Amygdala (tissue), 56 donors: ENCODE measurements at places on chromosomes 3 and 15.

DNA sequence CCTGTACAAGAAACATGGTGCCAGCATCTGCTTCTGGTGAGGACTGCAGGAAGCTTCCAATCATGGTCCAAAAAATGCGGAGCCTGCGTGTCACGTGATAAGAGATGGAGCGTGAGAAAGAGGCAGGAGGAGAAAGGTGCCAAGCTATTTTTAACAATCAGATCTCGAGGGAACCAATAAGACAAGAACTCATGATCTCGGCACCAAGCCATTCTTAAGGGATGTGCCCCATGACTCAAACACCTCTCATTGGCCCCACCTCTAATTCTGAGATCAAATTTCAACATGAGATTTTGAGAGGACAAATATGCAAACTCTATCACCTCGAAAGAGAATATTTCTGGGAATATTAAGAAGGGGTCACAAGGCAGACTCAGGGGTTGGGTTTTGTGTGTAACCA lies 107.2 kb downstream of the PYDC2 start:
- no peak for DNase-seq

GRCh38 chr15:96395687-96396086 lies 65.2 kb downstream of the NR2F2 start:
- DNase-seq, result no peak

GRCh38 chr15:67781907-67782690 lies 43.2 kb upstream of the SKOR1 start:
- no peak for DNase-seq

DNA sequence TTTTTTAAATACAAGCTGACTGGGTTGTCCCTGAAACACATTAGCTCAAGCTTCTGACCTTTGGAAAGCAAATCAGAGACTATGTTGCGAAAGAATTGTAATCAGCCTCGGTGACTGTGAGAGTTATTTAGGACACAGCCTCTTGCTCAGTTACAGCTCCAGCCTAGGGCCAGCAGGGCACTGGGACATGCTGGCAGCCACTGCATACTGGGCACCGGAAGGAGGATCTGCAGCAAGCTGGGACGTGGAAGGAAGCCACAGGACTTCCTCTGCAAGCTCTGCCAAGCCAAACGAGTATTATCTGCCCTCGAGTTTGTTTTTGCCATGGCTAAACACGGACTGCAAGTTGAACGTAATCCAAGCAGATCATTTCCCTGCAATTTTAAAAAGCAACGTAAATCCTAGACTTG lies 24.4 kb upstream of the COPG1 start:
- DNase-seq, result peak; percentile 40

DNA sequence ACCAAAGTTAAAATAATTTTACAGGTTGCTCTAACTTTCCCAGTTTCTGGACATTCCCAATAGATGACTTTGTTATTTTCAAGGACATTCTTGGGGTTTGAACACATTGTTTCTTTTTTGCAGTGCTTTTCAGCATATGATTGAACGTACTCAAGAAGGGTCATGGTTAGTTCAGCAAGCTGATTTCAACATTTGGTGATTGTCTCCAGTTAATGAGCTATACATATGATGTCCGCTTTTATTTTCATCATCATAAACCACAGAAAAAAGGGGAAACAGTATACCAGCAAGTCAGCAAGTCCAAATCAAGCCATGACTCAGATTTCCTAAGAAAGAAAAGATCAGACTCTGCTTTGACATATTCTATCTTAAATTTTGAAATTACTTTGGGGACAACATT lies 69.4 kb downstream of the B3GALNT1 start:
- DNase-seq, result no peak

DNA sequence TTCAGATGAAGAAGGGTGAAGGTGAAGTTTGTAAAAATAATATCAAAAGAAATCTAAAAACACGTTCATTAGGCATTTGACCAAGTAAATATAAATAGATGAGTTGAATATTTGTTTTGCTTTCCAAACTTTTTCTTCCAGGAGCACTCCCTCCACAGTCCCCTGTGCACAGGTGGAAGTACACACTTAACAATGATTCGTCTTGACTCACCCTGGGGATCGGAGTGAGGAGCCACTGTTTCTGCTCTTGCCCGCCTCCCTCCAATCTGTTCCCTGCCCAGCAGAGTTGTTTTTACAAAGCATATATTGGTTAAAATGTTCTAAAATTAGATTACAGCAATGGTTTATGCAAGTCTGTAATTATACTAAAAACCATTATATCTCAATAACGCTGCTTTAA lies 175.1 kb downstream of the PTPRG start:
- DNase-seq, result no peak

GRCh38 chr3:156586905-156587759 lies 32.2 kb upstream of the SSR3 start:
- no peak for DNase-seq

- no peak for DNase-seq
These were observed 33.2 kb downstream of the SIDT1 start for GRCh38 chr3:113565555-113565954.

DNA sequence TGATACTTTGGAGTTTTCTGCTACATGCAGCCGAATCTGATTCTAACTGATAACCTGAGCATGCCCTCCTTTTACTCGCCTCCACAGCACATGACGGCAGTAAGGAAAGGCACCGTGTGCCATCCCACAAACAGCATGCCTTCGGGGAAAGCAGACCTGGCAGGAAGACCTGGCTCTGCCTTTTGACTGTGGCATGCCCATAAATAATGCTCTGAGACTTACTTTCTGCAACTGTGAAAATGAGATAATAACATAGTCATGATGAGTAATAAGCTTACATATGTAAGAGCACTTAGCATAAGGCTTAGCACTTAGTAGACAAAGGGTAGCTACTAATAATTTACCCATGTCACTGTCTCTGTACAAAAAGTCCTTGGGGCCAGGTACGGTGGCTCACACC lies 32.9 kb downstream of the MTHFS start:
- DNase-seq, result no peak

GRCh38 chr15:44366971-44367370 lies 60.5 kb upstream of the CTDSPL2 start:
- no peak for DNase-seq

GRCh38 chr3:49171119-49171774 lies at the start of gene KLHDC8B:
TSS of gene KLHDC8B (plus strand) at chr3:49171598. CDS start at chr3:49172770, 1,172 bp downstream.
- DNase-seq, result peak; percentile 63

- no peak for DNase-seq
These were observed 1.8 kb upstream of the GPR15 start for GRCh38 chr3:98529856-98530459.

- DNase-seq, result no peak
These were observed 16.9 kb downstream of the VPS18 start for GRCh38 chr15:40911141-40911540.

GRCh38 chr3:50156549-50157493 lies 1.7 kb downstream of the SEMA3F start:
- no peak for DNase-seq

DNA sequence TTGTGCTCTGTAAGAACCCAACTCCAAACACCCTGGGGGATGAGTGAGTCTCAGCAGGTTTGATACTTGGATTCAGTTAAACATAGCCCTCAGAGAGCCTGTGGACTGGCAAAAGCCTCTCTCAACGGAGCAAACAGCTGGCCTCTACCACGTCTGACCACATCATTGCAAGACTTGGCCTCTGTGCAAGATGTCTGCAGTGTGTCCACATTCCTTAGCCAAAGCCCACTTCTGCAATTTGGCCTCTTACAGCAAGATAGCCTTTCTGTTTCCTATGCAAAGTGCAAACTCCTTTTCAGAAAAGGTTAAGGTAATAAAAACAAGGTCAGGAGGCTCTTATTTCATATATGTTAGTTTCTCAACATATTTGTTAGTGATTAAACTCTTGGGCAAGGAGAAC lies 27.9 kb downstream of the FBN1 start:
- DNase-seq, result no peak

DNA sequence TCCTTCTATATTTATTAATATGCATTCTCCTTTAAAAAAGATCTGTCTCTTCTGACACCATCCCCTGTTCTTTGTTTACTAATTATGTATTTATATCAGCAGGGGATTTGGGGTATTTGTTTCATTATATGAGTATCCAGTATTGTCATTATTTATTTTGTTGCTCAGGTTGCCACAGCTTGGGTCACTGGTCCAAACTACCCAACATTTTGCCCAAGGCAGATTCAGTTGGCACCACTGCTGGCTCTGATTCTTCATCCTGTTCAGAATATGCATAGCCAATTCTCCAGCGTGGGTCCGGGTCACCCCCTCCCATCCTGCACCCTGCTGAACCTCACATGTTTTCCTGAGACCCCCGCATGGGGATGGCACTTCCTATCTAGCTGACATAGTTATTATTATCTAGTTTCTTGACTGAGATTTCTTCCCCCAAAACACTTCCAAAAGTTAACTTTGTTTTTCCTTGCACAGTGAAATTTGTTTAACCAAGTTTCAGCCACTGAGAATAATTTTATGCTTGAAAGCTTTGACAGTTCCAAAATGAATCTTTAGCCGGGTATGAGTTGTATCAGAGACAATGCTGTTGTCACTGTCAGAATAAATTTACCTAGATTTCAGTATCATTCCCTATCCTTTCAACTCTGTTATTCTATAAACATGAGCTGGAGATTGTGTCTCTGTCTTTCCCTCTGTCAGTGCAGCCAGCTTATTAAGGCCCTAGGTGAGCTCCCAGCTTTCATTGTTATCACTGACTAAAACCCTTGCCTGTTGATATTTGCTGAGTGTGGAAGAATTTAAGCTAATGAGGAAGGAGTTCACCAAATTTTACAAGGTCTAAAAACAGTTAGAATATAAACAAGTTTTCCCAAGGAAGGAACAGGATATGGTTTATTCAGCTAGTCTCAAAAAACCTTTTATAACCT lies 70.3 kb downstream of the TGFBR2 start:
- no peak for DNase-seq

DNA sequence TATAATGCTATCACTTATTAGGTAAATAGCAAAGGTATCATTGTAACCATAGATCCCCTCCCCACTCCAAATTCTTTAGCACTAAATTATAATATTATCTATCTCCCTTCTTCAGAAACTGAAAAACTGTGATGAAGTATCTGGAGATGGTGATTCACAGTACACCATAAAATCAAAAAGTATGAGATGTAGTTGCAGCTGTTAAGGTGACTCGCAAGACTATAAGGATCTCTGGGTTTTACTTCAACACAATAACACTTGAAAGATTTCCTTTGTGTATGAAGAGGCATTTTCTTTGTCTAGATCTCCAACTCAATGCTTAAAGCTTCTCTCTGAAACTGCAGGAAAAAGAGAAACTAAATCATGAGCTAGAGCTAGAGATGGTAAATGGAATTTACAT lies 46.9 kb downstream of the IFT57 start:
- DNase-seq, result no peak

GRCh38 chr3:6799264-6799915 lies 61.5 kb upstream of the GRM7 start:
- no peak for DNase-seq

GRCh38 chr3:187210545-187211327 lies 13.4 kb downstream of the RTP1 start:
- DNase-seq, result no peak

DNA sequence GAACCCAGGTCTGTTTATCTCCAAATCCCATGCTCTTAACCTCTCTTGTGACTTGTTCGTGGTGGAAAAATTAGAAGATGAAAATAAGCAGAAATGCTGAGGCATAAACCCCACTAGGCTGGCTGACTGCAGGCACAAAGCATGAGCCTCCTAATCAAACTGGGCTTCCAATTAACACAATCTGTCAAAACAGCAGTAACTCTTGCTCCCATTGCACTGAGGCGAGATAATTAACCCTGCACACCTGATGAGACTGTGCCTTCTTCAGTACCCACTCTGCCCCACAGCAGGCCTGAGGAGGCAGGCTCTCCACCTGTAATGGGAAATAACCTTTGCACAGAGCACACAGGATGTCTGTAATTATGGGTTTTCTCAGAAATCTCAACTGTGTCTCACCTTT lies 284.4 kb upstream of the WNT5A start:
- no peak for DNase-seq

DNA sequence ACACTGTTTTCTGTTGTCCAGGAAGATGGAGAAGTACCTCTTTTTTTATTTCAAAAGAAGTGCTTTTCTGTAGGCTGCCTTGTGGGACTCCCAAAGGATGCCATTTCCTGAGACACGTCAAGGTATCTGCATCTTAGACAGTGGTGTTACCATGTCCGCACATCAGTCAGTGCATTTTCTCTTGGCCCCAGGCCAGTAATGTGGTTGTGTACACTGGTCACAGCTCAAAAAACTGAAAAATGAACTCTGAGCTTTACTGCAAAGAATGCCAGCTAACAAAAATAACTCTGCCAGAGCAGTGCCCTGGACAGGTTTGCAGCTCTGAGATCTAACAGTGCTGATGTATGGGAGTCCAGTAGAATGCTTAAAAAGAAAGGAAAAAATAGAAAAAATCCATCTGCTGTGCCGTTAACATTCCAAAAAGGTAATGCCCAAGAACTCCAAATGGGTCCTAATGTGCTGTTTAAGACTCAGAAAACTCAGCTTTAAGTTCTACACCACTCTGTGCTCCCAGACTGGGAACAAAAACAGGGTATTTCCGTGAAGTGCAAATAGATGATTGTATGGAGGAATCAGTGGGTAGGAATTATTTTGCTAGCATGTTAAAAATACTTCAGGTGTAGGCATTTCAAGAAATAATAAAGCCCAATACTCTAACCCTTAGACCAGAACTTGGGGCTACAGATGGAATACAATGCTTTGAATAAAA lies 315.9 kb downstream of the FEZF2 start:
- DNase-seq, result no peak

DNA sequence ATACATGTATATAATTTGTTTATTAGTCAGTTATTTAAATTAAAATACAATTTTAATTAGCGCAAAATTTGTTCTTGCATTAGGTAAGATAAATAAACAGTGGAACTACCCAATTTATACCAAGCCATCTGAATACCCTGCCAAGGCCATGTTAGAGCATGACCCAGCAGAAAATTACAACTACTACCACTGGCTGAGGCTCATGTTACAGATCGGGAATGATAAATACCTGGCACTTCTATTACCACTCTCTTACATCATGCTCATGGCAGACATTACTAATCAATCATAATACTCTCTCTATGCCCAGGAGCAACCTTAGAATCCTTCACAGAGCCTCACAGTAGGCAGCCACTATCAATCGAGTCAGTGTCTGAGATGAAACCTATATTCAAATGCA lies 21.2 kb upstream of the LMOD3 start:
- no peak for DNase-seq

DNA sequence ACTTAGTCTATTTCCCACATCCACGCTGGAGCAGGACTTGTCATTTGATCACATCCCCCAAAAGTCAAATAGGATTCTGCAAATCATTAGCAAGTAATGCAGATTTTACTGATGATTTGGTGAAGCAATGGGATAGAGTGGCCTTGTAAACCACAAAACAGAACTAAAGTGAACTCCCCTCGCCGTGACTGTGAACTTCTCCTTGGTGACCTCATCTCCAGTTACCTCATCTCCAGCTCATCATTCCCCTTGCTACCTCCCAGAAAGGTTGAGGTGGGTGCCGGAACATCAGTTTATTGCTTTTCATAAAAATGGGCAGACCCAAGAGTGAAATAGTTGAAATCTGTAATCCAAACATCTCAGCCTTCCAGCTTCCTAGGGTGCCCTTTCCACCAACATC lies 36.7 kb upstream of the ADPGK start:
- no peak for DNase-seq
